Left lobe of liver (tissue), 2 donors: ENCODE measurements at places on chromosomes 6 and 20.

DNA sequence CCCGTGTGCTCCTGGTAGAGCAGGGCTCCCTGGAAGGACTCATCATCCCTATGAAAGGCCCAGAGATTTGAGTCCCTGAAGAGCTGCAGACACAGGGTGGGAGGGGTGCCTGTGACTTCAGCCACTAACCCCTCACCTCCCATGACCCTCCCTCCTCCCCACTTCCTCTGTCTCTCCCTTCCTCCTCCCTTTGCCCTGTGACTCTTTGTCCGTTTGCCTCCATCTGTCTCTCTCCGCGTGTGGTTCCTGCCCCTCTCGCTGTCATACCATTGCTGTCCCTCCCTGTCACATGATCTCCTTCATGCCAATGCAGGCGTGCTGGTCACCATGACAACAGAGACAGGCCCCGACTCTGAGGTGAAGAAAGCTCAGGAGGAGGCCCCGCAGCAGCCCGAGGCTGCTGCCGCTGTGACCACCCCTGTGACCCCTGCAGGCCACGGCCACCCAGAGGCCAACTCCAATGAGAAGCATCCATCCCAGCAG is 19.0 kb downstream of the EPB41L1 start:
- no peak for DNase-seq

GRCh38 chr20:6515261-6515660 is 252.2 kb upstream of the BMP2 start:
- no peak for DNase-seq

GRCh38 chr20:23655491-23656211 is 17.9 kb upstream of the CST3 start:
- DNase-seq: peak; percentile 49

DNA sequence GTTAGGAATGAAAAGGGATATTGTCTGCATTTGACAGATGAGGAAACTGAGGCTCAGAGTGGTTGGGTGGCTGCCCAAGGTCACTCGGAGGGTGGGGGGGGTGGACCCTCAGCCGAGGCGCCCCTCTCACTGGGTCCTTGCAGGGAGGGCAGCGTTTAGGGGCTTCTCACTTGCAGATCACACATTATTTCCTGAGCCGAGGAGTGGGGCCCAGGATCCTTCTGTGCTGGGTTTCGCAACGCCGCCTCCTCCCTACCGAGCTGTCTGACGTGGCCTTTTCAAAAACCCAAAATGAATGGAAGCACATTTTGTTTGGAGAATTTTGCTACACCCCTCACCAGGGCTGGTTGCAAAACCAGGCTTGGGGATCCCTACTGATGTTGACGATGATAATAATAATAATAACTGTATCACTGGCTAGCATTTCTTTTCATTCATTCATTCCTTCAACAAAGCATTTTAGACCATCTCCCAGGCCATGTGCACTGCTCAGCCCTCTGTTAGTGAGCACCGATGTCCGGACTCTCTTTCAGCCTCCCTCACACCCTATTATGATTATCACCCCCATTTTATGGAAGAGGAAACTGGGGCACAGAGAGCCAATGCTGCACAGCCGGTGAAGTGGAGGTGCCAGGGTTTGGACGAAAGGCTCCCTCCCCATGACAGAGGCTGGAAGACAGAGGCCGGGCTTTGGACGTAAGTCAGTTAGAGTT is 5.2 kb downstream of the DLGAP4 start:
- DNase-seq: peak; percentile 21

- peak; percentile 97 for DNase-seq
Measured at GRCh38 chr20:44960103-44960852, at the start of gene TOMM34. Gene TOMM34 (minus strand): TSS chr20:44960397. CDS start chr20:44960333, 64 bp downstream.

- no peak for DNase-seq
Measured at GRCh38 chr20:14189794-14190402, 147.5 kb downstream of the FLRT3 start.

DNA sequence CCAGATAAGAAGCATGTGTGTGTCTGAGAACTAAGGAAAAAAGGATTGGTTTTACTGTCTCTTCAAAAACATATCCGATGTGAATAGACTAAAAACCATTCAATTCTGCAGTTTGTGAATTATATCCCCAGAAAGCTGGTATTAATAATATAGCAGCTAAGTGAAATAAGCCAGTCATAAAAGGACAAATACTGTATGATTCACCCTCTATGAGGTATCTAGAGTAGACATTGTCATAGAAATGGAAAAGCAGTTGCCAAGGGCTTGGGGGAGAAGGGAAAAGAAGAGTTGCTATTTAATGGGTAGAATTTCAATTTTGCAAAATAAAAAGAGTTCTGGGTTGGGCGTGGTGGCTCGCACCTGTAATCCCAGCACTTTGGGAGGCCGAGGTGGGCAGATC is 137.5 kb downstream of the ATXN1 start:
- DNase-seq: no peak

GRCh38 chr6:170231293-170232185 is 59.3 kb downstream of the DLL1 start:
- DNase-seq: no peak

DNA sequence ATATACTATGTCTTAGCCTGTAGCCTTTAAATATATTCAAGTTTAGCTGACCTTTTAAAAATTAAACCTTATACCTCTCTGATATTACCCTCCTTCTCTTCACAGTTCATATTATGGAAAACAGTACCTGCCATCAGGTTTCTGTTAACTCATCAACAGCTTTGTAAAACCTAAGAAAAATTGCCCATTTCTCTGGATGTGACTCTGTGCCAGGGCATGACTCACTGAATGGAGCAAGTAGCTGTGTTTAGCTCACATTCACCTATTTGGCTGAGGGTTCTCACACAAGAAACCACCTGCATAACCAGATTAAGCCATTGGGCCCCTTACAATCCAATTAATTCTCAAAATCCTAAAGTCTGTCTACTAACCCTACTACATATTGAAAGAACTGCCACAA is 678.8 kb upstream of the MARCKS start:
- DNase-seq: no peak

GRCh38 chr6:17470938-17471327 is 77.5 kb downstream of the CAP2 start:
- no peak for DNase-seq

DNA sequence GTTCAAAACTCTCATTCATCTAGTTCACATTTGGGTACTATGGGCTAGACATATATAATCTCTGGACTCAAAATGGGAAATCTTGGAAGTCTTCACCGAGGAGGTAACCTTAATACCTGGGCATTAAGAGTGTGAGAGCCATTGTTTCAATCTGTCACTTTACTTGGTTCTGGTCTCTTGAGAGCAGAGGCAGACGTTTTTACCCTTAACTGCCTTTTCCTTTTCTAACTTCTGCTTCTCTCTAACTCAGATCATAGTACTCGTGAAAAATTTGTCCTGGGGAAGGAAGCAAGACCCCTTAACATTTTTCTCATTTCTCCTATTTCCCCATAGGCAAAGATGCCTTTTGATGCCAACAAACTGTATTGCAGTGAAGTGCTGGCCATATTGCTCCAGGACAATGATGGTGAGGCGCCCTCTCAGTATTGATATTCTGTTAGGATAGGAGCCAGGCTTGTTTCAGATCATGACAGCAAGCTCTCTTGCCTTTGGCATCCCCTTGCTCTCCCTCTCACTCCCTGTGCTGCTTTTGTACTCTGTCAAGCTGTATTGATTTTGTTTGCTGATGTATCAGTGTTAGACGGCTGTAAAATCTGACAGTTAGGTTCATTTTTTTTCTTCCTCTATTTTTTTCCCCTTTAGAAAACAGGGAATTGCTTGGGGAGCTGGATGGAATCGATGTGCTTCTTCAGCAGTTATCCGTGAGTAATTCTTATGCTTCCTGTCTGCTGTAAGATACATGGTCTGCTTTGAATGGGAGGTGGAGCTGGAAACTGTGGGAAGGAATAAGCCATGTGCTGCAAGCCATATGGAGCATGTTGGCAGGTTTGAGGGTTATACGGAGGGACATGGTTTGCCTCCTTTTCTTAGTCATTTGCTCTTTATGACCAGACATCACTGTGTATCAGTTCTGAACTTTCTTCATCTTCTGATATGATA is 83.5 kb downstream of the CTNNBL1 start:
- DNase-seq: no peak

DNA sequence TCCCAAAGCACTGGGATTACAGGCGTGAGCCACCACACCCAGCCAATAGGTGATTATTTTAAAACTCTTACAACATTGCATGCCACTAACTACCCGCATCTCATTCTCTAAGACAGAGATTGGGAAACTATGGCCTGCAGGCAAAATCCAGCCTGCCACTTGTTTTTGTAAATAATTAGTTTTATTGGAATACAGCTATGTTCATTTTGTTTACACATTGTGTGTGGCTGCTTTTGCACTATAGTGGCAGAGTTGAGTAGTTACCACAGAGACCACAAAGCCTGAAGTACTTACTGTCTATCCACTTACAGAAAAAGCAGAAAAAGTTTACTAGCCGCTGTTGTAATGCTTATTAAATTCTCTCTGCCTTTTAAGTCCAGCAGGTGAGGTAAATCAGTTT is 16.4 kb upstream of the PKIG start:
- no peak for DNase-seq

- no peak for DNase-seq
Measured at GRCh38 chr6:14638906-14639761, 521.6 kb downstream of the CD83 start.

DNA sequence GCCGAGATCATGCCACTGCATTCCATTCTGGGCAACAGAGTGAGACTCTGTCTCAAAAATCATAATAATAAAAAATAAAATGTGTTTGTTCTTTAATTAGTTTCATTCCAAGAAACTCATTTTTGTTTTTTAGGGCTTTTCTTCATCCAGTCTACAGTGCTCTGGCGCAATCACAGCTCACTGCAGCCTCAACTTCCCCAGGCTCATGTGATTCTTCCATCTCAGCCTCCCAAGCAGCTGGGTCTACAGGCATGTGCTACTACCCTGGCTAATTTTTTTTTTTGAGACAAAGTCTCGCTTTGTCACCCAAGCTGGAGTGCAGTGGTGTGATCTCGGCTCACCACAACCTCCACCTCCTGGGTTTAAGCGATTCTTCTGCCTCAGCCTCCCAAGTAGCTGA is 143.6 kb upstream of the JARID2 start:
- DNase-seq: no peak

GRCh38 chr6:1515781-1516180 is 93.9 kb upstream of the FOXC1 start:
- DNase-seq: no peak

DNA sequence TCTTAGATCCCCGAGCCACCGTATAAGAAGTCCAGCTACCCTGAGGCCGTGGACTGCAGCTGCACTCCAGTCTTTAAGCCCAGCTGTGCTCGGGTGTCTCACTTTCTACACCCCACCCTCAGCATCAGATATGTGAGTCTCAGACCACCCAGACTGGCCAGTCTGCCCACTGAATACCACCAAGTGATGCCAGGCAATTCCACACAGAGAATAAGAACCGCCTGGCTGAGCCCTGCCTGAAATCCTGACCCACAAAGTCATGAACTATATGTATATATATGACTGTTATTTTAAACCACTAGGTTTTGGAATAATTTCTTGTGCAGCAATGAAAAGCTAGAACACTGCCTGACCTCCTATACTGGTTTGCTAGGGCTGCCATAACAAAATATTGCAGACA is 106.7 kb downstream of the FOXF2 start:
- no peak for DNase-seq

DNA sequence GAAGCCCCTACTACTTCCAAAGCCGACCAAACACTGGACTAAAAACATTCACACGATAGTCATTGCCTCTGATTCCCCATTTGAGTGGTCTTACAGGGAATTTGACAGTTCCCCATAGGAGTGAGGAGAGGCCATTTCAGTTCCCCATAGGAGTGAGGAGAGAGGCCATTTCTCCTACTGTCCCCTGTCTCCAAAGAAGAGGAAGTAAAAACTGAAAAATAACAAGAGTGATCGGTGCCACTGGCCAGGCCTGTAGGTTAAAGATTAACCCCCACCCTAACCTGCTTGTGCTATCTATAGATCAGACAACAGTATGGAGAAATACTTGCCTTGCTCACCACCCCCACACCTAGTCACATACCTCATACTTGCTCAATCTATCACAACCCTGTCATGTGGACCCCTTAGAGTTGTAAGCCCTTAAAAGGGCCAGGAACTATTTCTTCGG is 204.0 kb upstream of the MOCS1 start:
- DNase-seq: no peak

GRCh38 chr6:27873021-27873940 is 38.9 kb downstream of the OR2B2 start:
- peak; percentile 60 for DNase-seq

DNA sequence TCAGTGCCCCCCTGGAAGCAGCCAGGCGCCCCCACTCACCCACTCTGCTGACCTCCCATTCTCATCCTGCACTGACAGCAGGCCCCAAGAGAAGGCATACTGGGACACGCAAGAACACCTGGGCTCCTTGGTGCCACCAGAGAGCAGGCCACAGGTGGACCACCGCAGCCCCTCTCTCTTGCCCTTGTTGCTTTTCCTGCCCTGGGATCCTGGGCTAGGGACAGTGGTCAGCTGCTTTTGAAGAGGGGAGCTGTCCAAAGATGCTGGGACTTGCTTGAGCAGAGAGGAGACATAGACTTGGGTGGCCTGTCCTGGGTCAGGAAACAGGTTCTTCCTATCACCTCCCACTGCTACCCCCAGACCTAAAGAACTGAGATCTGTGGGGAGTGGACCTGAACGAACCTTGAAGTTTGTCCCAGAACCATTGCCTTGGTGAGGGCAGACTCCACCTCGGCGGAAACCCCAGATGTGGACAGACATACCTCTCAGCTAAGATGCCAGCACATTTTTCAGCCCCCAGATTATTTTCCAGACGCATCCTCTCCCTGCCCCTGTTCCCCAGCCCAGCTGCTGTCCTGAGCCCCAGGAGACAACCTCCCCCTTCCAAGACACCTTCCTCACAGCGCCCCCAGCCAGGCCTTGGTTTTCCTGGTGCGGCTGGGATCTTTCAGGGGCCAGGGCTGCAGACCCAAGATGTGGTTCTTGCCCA is 1.1 kb downstream of the GLP1R start:
- no peak for DNase-seq

DNA sequence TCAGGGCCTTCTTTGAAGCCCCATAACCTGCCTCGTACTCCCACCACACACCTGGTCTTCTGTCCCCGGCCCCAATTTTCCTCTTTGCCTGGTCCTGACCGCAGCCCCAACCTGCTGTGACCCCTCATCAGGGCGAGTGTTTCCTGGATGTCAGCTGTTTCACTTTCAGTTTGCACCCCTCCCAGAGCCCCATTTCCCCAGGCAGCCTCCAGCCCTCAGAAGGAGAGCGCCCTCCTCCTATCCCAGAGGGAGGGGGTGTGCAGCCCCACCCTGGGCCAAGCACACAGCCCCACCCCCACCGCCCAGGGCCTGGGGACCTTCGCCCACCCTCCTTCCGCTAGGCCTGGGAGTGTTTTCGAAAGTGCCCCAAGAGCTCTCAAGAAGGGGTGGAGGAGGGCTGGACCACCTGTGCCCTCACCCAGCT is 1.5 kb downstream of the BAK1 start:
- DNase-seq: no peak

- no peak for DNase-seq
Measured at GRCh38 chr20:40782043-40782368, 93.0 kb upstream of the MAFB start.
